NCI-H510A (cell line): ENCODE measurements at places on chromosomes 2 and 18.

DNA sequence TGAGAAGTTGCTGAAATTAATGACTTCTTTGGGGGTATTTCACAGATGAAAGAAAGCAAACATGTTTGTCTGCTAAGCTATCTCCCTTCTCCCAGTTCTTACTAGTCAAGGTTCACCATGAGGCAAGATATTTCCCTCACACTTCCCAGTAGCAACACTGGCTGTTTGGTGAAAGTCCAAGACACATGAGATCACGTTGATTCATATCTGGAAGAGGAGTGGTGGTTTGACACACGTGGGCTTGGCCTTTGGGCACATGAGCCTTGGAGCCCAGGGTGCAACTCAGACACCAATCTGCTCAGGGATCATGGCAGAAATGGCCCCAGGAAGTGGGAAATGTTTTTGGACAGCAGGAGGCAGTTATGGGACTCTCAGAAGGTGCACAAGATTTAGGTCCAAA lies 66.1 kb upstream of the APCDD1 start:
- DNase-seq = no peak

- peak; percentile 35 for DNase-seq
These were observed 4.4 kb downstream of the CCL20 start for GRCh38 chr2:227817850-227818674.

- DNase-seq = no peak
These were observed 42.4 kb downstream of the SLC14A2 start for GRCh38 chr18:45657357-45658335.

GRCh38 chr2:238688193-238689153 lies 159.4 kb upstream of the TWIST2 start:
- no peak for DNase-seq

GRCh38 chr2:46183426-46183825 lies 113.8 kb upstream of the EPAS1 start:
- no peak for DNase-seq

DNA sequence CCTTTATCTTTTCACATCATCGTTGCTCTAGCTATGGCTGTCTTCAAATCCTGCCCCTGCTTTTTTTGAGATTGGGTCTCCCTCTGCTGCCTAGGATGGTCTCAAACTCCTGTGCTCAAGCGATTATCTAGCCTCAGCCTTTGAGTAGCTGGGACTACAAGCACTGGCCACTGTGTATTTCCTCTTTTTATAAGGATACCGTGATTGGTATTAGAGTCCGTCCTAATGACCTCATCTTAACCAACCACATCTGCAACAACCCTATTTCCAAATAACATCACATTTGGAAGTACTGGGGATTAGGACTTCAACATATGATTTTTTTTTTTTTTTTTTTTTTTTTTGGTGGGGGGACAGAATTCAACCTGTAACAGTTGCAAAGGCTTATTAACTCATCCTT lies 9.1 kb downstream of the RESP18 start:
- DNase-seq = no peak

DNA sequence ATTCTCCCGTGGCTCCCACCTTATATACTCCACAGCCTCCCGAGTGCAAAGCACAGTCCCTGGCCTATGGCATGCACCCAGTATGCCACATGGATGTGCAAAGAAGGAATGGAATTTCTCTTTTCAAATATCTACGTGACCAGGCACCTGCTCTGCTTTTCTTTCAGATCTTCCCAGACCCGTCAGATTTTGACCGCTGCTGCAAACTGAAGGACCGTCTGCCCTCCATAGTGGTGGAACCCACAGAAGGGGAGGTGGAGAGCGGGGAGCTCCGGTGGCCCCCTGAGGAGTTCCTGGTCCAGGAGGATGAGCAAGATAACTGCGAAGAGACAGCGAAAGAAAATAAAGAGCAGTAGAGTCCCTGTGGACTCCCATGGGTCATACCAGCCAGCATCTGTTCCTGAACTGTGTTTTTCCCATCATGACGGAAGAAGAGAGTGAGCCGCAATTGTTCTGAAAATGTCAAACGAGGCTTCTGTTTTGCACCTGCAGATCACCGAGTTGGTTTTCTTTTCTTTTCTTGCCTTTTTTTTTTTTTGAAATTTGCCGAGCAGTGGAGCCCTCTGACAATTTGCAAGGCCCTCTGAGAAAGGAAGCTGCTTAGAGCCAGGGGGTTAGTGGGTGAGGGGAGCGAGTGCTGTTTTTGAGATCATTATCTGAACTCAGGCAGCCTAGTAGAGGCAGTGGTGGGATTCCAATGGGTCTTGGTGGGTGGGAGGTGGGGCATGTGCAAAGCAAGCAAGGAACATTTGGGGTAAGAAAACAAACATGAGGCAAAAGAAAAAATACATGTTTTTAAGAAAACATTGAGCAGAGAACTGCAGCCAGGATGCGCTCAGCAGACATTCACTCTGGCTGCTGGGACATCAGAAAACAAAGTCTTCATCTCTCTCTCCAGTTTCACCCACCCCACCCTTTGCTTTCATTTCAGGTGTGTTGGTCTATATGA lies 26.2 kb downstream of the LBH start:
- no peak for DNase-seq

DNA sequence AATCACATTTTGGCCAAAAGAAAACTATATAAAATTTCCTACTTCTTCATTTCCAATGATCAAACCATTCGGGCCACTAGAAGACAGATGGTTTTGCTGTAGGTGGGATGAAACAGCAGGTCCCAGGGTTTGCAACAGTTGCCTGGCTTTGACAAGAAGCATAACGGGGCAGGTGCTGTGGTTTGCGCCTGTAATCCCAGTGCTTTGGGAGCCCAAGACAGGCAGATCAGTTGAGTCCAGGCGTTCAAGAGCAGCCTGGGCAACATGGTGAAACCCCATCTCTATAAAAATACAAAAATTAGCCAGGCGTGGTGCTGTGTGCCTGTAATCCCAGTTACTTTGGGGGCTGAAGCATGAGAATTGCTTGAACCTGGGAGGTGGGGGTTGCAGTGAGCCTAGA lies 81.4 kb upstream of the XPO1 start:
- no peak for DNase-seq

- DNase-seq = no peak
These were observed 10.5 kb downstream of the ANKRD29 start for GRCh38 chr18:23652232-23652631.

DNA sequence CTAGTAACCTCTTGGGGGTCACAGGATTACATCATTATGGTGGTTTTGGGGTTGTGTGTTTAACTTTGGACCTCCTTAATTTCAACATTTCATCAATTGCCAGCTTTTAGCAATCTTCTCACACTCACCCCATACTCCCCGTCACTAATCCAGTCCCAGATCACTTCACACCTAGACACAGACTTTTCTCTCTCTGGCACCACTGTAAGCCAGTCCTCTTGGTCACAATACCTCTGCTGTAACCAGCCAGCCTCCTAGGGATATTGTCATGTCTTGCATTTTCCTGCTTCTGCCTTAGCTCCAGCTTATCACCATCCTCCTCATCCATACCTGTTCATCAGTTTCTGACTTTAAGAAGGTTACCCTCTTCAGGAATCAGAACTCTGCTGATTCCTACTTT lies 1.6 kb upstream of the STK17B start:
- DNase-seq = no peak

- no peak for DNase-seq
These were observed 220.5 kb downstream of the CYP26B1 start for GRCh38 chr2:71926876-71927756.

DNA sequence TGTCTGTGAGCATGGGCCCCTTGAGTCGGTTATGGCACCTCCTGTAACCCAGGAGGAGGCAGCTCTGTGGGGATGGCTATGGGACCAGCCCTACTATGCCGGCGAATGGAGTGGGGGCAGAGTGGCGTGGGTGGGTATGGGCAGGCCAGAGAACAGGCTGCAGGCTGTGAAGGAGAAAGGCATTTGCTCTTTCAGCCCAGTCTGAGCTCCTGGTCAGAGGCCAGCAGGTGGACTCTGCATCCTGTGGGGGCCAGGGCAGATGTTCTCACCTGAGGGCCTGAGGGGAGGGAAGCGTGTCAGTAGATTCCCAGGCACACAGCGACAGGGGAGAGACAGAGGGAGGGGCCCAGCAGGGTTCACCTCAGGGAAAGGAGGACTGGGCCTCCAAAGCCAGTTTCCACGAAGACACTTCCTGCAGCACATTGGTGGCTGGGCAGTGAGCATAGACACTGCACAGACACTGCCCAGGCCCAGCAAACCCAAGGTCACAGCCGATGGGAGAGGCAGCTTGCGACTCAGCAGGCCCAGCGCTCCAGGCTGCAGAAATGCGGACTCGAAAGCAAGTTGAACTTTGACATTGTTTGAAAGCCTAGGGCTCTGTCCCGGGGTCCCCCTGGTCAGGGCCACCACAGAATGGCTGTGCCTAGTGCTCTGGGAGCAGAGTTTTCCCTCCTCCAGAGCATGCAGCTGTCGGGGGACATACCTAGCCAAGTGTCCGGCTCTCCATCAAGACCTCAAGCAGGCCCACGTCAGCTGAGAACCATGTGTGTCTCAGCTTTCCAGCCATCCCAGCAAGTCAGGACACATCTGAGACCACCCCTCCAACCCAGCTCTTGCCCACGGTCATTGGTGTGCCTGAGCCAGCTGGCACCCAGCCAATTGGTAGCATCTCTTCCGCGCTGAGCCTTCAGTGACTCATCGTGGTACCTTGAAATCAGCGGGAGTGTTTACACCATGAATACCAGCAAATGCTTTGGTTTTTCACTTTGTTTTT lies 53.8 kb downstream of the TGOLN2 start:
- no peak for DNase-seq

DNA sequence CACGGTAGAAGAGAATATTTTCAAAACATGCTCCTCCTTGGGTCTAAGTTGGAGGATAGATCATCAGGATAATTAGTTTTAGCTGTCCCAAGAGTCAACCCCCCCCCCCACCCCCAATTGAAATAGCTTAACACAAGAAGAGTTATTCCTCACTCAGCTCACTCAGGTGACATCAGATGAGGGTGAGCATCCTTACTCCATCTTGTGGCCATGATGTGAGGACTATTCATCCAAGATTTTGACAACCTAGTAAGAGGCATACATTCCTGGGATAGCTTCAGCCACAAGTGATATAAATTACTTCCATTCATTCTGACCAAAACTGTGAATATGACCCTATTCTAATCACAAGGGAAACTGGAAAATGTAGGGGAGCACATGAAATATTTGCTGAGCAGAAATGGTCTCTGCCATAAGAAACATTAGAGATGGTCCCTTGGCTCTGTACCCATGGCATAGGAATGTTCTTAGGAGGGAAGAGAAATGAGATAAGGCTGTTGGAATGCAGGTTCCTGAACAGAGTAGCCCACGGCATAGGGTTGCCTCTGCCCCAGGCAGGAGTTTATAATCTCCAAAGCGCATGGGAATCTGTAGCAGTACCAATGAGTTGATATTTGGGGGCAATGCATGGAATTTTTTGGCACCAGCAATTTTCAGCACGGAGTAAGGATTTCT lies 257.2 kb downstream of the CYRIA start:
- DNase-seq = no peak

GRCh38 chr2:199452260-199452990 lies 5.3 kb downstream of the SATB2 start:
- DNase-seq = no peak

DNA sequence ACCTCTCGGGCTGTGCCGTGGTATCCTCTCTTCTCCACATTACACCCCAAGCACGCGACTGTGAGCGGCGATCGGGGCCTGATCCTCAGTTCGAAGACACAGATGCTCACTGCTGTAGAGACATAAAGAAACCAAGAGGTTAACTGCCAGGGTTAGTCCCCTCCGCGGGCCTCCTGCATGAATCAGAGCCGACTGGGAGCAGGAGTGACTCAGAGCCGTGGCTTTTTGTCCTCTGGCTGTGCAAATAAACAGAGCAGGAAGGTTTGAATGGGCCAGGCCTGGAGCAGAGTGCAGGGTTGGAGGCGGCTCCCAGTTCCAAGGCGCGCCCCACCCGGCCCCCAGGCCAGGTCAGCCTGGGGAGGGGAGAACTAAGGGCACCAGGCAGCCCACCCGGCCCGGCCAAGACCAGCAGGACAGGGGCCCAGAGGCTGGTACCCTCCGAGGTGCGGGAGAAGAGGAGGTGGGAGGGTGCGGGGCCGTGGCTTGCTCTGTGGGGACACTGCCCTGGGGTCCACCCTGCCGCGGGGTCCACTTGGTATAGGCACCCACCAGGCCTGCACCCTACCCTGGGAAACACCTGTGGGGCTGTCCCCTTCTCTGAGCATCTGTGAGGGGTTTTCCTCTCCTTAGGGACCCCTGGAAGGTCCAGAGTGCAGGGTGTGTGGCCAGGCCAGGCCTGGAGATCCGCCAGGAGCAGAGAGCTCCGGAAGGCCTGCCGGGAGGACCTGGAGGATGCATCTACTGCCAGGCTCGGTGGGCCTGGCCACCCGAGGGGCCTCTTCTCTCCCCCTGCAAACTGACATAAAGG lies 16.5 kb downstream of the TWIST2 start:
- DNase-seq = no peak

DNA sequence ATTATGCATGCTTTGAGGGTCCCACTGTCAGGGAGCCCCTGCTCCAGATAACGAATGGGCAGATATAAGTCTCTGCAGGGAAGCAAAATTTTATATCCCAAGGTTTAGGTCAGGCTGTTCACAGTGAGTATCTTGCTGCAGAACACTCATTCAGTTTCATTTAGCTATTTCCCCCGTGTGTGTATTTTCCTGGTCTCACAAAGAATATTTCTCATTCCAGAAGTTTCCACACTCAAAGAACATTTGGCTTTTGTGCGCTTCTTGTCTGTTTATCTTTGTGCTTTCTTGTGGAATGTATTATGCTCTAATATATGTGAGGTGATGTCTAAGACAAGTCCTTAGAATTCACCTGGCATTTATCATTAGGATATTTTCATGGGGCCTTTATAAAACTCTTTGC lies 140.4 kb upstream of the MMADHC start:
- no peak for DNase-seq
